ENCODE measurements at places on chromosomes 2 and 18.

DNA sequence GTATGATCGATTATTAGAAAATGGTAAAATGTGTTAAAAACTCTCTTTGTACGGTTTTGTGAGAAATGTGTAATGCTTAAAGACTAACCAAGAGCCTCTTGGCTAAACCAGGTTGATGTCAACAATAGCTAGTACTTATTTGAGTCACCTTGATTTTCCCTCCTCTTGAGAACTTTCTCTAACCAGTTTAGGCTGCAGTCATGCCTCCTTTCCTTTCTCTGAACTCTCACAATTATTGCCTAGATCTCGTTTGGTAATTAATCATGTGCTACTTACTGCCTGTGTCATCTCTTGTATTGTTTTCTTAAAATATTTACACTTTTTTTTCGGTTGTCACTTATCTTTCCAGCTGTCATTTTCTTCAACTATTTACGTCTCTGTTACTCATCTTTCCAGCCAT, 1.1 kb upstream of the EPC2 start:
- DNase-seq: no peak

GRCh38 chr2:189770590-189771322, 8.2 kb upstream of the OSGEPL1 start:
- DNase-seq: no peak

GRCh38 chr2:156309167-156309566, 23.4 kb downstream of the NR4A2 start:
- DNase-seq: no peak

DNA sequence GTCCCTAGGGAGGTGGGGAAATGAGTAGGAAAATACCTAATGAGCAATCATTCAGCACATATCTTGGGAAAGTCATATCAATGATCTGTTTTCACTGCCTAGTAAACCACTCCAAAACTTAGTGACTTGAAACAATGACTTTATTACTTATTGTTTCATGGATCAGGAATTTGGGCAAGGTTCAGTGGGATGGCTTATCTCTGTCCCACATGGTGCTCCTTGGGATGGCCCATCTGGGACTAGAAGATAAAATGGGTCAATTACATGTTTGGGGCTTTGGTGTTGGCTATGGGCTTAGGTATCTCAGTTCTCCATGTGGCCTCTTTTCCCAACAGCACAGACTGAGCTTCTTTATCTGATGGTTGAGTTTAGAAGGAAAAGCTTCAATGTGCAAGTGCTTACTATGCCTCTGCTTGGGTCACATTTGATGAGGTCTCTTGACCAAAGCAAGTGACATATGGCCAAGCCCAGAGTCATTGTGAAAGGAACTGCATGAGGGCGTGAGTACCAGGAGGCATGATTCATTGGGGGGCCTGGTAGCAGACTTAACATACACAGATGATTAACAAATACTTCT, 218.1 kb upstream of the TNP1 start:
- no peak for DNase-seq

- DNase-seq: peak; percentile 6
Observed at GRCh38 chr2:188382107-188382506, 90.4 kb downstream of the GULP1 start.

DNA sequence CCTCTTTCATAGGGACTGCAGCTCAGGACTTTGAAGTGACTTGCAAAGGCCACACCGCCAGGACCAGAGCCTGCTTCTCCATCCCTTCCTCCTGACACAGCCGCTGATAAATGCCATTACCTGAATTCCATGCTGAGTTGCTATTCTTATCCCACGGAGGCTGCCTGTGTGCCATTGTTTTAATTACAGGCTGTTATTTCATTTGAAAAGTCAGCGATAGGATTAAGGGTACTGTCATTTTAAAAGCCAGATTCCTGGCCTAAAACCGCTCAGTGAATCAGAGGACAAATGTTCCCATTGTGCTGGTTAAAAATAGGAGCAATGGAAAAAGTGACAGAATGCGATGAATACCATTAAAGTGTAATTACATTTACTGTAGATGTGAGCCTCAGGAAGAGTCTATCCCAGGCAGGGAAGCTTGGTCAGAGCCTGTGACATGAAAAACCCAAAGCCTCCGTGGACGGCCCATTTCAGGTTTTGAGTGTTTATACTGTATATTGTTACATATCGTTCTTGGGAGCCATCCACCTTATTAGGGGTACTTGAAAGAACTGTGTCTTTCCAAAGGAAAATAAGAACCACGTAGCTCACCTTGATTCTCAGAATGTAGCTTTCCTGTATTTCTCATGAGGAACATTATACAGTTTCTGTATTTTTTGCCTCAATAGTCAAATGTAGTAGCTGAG, 41.3 kb downstream of the PDCL3 start:
- DNase-seq: no peak

Measured in NCI-H524 (cell line).